ENCODE measurements at places on chromosomes 2 and 18.

- no peak for DNase-seq
Observed at GRCh38 chr2:151878655-151879563, 50.7 kb upstream of the ARL5A start.

GRCh38 chr2:25586726-25587144 lies 86.6 kb downstream of the DTNB start:
- no peak for DNase-seq

DNA sequence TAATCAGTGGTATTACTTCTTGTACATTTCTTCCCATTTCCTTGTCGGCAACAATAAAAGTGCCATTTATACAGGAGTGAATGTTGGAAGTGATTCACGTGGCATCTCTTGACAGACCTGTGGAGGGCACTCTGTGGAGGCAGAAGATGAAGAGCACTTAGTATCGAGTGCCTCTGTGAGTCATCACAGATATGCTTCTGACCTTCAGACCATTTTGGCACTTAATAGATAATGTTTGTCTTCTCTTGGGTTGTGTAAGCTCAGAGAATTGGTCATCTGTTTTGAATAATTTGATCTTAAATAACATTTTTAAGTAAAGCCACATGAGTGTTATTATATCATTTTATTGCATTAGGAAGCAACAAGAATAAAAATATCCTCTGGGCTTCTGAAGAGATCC lies 305.5 kb downstream of the PTPRM start:
- DNase-seq = no peak

GRCh38 chr2:75846683-75847190 lies 136.0 kb upstream of the GCFC2 start:
- no peak for DNase-seq

DNA sequence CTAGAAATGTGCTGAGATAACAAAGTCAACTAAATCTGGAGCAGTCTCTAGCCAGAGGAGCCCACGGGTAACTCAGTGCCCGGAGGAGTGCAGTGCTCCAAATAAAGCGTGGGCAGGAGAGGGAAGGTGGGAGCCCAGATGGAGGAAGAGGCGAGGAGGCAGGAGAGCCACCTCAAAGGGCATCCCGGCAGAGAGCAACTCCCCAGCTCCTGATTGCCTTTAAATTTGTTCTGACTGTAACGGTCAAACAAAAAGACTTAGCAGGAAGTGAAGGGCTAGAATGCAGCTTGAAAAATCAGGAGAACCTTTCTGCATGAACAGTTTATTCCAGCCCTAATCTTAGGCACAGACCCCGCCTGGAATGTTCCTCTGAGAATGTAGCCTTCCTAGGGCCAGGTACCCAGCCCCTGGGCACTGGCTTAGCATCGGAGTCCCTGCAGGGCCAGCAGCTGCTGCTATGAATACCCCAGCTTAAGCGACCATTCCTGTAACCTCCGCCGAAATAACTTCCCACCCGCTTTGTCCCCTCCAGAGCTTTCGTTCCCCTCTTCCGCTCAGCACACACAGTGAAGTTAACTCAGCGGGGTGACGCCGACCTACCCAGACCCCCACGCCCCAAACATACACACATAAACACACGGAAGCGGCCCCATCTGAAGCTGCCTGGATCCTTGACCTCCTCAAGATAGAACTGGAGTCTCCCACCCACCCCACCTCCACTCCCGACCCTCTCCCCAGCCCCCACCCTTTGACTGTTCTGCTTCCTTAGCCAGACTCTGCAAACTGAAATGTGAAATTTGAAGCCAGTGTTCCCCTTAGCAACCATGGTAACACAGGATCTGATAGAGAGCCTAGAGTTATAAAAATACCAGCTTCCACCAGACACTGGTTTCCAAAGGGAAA lies 123.2 kb downstream of the SMAD7 start:
- DNase-seq = no peak

All from AG04449 (cell line).